Astrocyte (in vitro differentiated cells and primary cell): ENCODE measurements at places on chromosomes 3 and 15. TPM values are rescaled to one million over a fixed set of nuclear protein-coding genes. Genes with fewer than 3 reads are reported as not detected.

The TMCO5A gene
- total RNA-seq, result not detected in 2 replicates

The KBTBD8 gene
- 9.2 and 9.4 TPM in 2 replicates for total RNA-seq

The NOX5 gene
- 0.09 and 0.14 TPM in 2 replicates for total RNA-seq

The ZPLD1 gene
- total RNA-seq, result 0.45 and 0.60 TPM in 2 replicates

The HRG gene
- not detected in 2 replicates for total RNA-seq

The GOLGA8T gene
- total RNA-seq, result 0.32 TPM in 1 of 2 replicates, not detected in the other

The GPR62 gene
- not detected in 2 replicates for total RNA-seq

The TMC3 gene
- total RNA-seq, result 0.22 and 0.52 TPM in 2 replicates

The P2RY1 gene
- total RNA-seq, result 1.1 and 1.4 TPM in 2 replicates

The RAB6B gene
- total RNA-seq, result 60.5 and 61.8 TPM in 2 replicates

The NRROS gene
- total RNA-seq, result not detected in 2 replicates

The LRRK1 gene
- 0.41 and 0.65 TPM in 2 replicates for total RNA-seq

The SUSD5 gene
- 2.8 and 2.9 TPM in 2 replicates for total RNA-seq

The ISLR gene
- 1.6 and 3.6 TPM in 2 replicates for total RNA-seq

The GRAMD1C gene
- 3.7 TPM in 2 replicates for total RNA-seq

The SLC33A1 gene
- 27.3 and 30.4 TPM in 2 replicates for total RNA-seq

The BSN gene
- total RNA-seq, result 0.75 and 0.86 TPM in 2 replicates

The LRRC2 gene
- total RNA-seq, result 0.32 and 0.36 TPM in 2 replicates

The AQP9 gene
- not detected in 2 replicates for total RNA-seq

The CACNA1D gene
- 0.41 and 0.55 TPM in 2 replicates for total RNA-seq

The ZCWPW2 gene
- 0.57 and 1.0 TPM in 2 replicates for total RNA-seq

The REC114 gene
- total RNA-seq, result not detected in 2 replicates

The PLAAT1 gene
- 3.9 and 4.6 TPM in 2 replicates for total RNA-seq

The C3orf80 gene
- total RNA-seq, result 6.5 and 13.7 TPM in 2 replicates

The GABRR3 gene
- total RNA-seq, result not detected in 2 replicates

The SEMA5B gene
- total RNA-seq, result 1.0 and 2.1 TPM in 2 replicates

The PHLDB2 gene
- total RNA-seq, result 170 and 171 TPM in 2 replicates

The IQGAP1 gene
- 218 and 226 TPM in 2 replicates for total RNA-seq

The SEMA3B gene
- total RNA-seq, result 4.9 and 5.9 TPM in 2 replicates

The ALDH1A3 gene
- total RNA-seq, result 0.55 and 0.95 TPM in 2 replicates

The ALG3 gene
- total RNA-seq, result 47.1 and 51.1 TPM in 2 replicates

The ELL3 gene
- total RNA-seq, result 3.2 and 3.8 TPM in 2 replicates

The TNNC1 gene
- total RNA-seq, result 5.4 and 12.4 TPM in 2 replicates

The C3orf49 gene
- total RNA-seq, result not detected in 2 replicates

The IL5RA gene
- not detected in 2 replicates for total RNA-seq

The AADACL2 gene
- not detected in 2 replicates for total RNA-seq

The TNFSF10 gene
- total RNA-seq, result 1.8 and 6.1 TPM in 2 replicates

The PLA1A gene
- 0.91 and 2.0 TPM in 2 replicates for total RNA-seq

The SLC28A2 gene
- total RNA-seq, result not detected in 2 replicates

The TM6SF1 gene
- total RNA-seq, result 1.0 and 2.1 TPM in 2 replicates

The CD86 gene
- total RNA-seq, result not detected in 2 replicates

The KLHL40 gene
- total RNA-seq, result not detected in 2 replicates

The MCTP2 gene
- 2.6 and 4.5 TPM in 2 replicates for total RNA-seq

The PLA2G4D gene
- not detected in 2 replicates for total RNA-seq

The FAM219B gene
- 86.4 and 97.1 TPM in 2 replicates for total RNA-seq

The FILIP1L gene
- 209 and 230 TPM in 2 replicates for total RNA-seq

The TM2D3 gene
- 28.1 and 31.8 TPM in 2 replicates for total RNA-seq

The RAD18 gene
- total RNA-seq, result 6.0 and 6.5 TPM in 2 replicates

The DZIP1L gene
- 19.0 and 19.8 TPM in 2 replicates for total RNA-seq

The ZNF80 gene
- total RNA-seq, result not detected in 2 replicates
